NCI-H187 treated with DMSO at 0.1 percent for 48 hours (cell line): ENCODE measurements at places on chromosomes 1 and 21.

DNA sequence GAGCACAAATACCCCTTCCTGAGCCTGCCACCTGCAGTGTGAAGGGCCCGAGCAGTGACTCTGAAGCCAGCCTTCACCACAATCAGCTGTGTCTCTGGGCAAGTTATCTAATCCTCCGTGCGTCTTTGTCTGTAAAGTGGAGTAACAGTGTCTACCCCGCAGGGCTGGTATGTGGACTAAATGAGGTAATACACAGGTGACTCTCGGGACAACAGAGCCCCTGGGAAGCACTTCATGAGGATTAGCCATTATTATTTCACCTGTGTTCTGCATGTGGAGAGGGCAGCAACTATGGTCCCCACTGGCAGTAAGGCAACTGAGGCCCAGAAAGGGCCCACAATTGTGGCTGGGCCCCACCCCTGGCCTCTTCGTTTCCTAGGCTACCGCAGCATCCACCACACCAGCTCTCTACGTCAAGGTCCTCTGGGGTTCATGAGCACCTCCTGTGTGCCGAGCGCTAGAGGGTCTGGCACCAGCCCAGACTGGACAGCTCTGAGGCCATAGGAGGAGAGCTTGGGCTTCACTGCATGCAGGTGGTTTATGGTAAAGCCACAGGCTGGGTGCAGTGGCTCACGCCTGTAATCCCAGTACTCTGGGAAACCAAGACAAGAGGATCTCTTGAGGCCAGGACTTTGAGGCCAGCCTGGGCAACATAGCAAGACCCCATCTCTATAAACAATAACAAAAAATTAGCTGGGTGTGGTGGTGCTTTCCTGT is 41.3 kb upstream of the LRP8 start:
- no peak for DNase-seq

DNA sequence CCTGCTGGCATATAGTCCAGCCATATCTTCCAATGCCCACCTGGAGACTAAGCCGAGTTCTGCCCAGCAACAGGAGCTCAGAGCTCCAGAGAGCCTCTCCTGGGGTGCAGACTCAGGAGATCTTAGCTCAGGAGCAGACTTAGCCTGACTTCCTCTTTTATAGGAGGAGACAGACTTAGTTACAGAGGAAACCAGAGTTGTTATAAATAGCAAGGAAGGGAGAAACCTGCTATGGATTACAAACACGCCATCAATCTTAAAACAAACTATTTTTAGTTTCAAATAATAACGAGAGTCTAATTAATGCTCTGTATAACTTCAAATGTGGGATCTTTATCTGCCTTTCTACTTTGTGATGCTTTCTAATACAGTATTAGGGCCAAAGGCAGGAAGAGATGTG is 3.3 kb upstream of the KIF21B start:
- DNase-seq = no peak

GRCh38 chr1:31872658-31873636 is 57.1 kb upstream of the SPOCD1 start:
- no peak for DNase-seq

GRCh38 chr1:180415985-180416633 is 86.3 kb downstream of the ACBD6 start:
- no peak for DNase-seq

DNA sequence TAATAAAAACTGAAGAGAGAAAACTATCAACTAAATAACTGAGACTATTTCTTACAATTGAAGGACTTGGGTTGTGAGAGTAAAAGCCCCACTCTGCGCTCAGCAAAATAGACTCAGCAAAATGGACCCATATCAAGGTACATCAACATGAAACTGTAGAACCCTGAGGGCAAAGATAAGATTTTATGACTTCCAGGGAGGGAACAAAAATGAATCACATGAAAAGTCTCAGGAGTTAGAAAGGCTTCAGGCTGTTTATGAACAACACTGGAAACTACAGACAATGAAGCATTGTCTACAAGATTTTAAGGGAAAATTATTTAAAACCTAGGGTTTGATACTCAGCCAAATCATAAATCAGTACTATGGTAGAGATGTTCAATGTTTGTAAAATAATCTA is 434.3 kb downstream of the PTPRC start:
- DNase-seq = no peak

- DNase-seq = no peak
Measured at GRCh38 chr1:100530880-100531487, 7.0 kb upstream of the GPR88 start.

DNA sequence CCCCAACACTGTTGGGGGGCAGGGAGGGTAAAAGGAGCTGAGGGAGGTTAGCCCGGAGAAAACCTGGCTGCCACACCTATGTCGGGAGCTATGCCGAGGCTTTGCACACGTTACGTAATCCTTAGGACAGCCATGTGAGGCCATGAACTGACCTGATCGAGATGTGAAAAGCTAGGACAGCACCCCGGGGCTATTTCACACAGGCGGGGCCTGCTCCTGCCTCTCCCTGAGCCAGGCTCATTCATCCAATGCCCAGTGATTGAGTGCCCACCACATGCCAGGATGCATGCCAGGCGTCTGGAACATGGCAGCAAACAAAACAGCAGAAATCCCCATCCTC is 30.2 kb downstream of the LDLRAP1 start:
- DNase-seq = no peak

- DNase-seq = no peak
Measured at GRCh38 chr1:220500372-220500771, 27.6 kb upstream of the MARK1 start.

DNA sequence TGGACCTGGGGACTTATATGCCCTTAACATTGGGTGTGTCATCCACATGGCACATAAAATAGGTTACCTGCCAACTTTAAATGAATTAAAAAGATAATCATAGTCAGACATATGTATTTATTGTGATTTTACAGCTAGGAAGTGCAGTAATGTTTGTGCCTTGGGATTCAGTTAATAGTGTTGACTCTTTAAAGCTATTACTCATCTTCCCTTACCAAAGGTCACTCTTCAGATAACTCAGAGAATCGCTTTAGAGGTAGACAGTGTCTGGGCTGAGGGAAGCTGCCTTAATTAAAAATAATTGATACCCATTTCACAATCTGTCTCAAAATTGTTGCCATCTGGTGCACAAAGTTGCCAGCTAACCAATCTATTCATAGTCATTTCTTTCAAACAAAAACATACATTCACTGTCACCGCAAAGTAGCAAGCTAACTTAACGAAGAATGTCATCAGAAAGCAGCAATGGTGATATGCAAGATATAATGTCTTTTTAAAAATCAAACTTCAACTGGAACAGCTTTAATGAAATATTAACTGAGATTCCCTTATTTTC is 3.0 kb upstream of the KRTAP15-1 start:
- no peak for DNase-seq

GRCh38 chr1:13842497-13842896 is 142.5 kb downstream of the PRDM2 start:
- DNase-seq = no peak

DNA sequence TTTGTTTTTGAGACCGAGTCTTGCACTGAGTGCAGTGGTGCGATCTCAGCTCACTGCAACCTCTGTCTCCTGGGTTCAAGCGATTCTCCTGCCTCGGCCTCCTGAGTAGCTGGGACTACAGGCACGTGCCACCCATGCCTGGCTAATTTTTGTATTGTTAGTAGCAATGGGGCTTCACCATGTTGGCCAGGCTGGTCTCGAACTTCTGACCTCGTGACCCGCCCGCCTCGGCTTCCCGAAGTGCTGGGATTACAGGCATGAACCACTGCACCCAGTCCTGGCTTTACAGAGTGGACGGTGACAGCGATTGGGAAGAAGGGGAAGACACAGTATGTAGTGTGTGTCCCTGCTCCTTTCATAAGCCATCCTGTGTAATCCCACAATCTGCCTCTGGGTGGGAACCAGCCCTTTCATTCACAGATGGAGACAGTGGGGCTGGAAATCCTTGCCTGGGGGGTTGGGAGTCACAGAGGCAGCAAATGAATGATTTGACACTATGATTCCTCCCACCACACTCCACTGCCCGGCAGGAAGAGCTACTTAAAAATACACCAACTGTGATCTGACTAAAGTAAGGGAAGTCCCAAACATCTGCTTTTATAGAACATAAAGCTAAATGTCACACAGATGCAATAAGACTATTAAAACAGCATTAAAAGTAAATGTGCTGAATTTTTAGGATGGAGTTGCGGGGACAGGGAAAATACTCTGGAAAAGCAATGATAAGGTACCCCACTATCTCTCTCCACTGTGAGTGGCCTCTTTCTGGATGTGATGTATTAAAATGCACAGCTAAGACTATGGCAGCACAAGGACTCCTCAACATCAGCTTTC is 4.5 kb downstream of the PARP1 start:
- DNase-seq = no peak

DNA sequence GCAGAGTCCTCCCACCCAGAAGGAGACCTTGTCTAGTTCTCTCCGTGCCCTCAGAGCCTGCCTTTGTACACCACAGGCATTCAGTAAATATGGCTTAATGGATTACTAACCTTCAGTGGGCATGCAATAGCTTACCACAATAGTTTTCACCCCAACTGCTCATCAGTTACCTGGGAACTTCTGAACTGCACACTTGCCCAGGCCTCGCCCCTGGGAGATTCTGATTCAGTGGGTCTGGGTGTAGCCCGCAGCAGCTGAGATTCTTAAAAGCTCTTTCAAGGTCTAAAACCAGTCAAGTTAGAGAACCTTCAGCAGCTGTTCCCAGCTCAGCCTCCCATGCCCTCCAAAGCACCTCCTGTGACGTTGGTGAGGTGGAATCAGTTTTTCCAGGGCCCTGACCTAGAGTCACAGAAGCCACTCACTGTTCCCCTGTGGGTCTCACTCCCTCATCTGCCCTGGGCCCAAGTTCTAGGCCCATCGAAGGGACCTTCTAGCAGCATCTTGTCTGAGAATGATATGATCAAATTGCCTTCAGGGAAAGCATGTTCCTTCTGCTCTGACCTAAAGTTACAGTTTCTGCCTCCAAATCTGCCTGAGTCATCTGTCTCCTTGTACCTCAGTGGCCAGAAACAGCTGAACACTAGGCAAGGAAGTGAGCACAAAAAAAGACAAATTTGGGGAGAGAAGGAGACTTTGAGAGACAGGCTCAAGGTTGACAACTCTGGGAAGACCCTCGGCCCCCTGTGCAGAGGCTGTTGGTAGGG is 10.8 kb downstream of the ASAP3 start:
- DNase-seq = no peak

- DNase-seq = no peak
Measured at GRCh38 chr1:4526747-4527146, 127.7 kb upstream of the AJAP1 start.

DNA sequence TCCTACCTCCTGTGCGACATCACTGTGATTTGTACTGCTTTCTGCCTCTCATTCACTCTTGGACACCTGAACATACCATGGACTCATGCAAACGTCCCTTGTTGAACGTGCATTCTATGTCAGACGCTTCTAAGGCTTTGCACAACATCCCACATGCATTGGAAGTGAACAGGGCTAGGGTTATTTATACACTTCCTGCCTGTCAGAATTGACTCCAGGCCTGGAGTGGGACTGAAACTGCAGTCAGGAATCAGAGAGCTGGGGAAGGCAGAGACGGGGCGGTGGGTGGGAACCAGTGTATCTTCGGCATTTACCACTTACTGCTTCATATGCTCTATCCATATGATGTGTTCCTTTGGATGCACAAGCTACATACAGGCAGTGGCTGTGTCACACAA is 81.4 kb upstream of the GALNT2 start:
- no peak for DNase-seq

GRCh38 chr1:232096751-232097150 is 470.2 kb downstream of the DISC1 start:
- no peak for DNase-seq

GRCh38 chr1:18554099-18554498 is 73.4 kb downstream of the KLHDC7A start:
- DNase-seq = no peak

- no peak for DNase-seq
Measured at GRCh38 chr21:16912075-16912474, 600.8 kb upstream of the CXADR start.

DNA sequence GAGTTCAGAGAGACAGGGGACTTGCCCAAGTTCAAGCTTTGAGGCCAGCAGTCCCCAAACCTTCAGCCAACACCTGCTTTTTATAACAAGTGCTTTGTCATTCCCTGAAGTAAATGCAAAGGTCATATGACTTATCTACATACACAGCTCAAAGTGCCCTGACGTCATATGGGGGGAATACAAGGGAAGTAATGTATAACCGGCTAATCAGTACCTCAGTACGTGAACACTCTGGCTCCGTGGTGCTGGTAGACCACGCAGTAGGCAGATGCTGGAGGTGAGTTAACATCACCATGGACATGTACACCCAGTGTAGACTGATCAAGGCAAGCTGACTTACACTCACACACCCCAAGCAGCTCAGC is 60.0 kb downstream of the BACE2 start:
- DNase-seq = no peak

GRCh38 chr1:241992734-241993133 is 6.2 kb downstream of the MAP1LC3C start:
- DNase-seq = no peak

DNA sequence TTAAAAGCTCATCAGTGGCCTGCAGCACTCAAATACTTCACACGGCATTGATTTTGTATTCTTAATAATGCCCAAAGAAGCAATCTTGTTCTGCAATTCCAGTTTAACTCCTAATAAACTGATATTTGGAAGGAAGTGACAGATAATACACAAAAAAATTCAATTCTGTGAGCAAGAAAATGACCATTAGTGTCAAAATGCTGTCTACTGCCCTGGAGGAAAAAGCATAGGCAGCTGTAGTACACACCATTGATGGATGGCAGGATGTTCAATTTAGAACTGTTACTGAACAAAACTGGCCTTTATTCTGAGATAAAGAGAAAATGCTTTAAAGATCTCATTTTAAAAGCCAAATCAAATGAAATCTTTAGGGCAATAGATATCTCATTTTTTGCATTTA is 251.3 kb upstream of the FMN2 start:
- DNase-seq = no peak

GRCh38 chr1:8910914-8911313 is 32.4 kb upstream of the ENO1 start:
- DNase-seq = no peak

- DNase-seq = no peak
Measured at GRCh38 chr1:160394673-160395072, 5.7 kb upstream of the VANGL2 start.

- no peak for DNase-seq
Measured at GRCh38 chr1:160137216-160137862, 14.1 kb upstream of the ATP1A4 start.
